ENCODE measurements at places on chromosomes 13 and 19.

- no peak for DNase-seq
These were observed 520.1 kb downstream of the SUCLA2 start for GRCh38 chr13:47480951-47481350.

GRCh38 chr19:43406297-43406696, 8.4 kb upstream of the TEX101 start:
- no peak for DNase-seq

DNA sequence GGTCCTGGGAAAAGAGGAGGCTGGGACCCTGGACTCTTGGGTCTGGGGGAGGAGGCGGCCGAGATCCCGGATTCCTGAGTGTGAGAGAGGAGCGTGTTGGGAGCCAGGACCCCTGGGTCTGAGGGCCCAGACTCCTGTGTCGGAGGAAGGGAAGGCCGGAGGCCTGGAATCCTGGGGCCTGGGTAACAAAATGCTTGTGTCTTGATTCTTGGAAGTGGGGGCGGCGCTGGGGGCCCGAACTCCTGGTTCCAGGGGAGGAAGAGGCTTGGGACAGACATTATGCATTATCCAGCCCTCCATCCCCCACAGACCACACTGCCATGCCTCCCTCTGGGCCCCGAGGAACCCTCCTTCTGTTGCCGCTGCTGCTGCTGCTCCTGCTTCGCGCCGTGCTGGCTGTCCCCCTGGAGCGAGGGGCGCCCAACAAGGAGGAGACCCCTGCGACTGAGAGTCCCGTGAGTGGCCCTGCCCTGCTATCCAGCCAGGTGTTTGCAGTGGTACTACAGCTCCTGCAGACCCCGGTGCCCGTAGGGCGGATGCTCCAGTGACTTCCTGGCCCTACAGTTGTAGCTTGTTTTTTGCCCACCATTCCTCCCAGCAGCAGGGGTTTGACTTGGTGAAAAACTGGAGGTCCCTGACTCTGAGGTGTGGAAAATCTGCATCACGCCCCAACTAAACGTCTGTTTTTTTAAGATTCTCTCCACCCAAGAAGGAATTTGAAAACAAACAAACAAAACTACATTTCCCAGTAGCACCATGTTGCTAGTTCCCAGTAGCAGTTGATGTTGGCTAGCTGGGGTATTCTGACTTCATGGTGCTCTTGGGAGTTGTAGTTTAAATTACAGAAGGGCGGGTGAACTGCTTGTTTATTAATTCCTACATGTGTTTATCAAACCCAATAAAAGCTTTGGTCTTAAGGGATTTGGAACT, 630 bp downstream of the NUCB1 start:
- no peak for DNase-seq

- no peak for DNase-seq
These were observed 7.8 kb downstream of the ADAMTSL5 start for GRCh38 chr19:1505012-1505411.

- peak; percentile 77 for DNase-seq
These were observed 14.7 kb upstream of the ADGRE5 start for GRCh38 chr19:14366529-14366928.

DNA sequence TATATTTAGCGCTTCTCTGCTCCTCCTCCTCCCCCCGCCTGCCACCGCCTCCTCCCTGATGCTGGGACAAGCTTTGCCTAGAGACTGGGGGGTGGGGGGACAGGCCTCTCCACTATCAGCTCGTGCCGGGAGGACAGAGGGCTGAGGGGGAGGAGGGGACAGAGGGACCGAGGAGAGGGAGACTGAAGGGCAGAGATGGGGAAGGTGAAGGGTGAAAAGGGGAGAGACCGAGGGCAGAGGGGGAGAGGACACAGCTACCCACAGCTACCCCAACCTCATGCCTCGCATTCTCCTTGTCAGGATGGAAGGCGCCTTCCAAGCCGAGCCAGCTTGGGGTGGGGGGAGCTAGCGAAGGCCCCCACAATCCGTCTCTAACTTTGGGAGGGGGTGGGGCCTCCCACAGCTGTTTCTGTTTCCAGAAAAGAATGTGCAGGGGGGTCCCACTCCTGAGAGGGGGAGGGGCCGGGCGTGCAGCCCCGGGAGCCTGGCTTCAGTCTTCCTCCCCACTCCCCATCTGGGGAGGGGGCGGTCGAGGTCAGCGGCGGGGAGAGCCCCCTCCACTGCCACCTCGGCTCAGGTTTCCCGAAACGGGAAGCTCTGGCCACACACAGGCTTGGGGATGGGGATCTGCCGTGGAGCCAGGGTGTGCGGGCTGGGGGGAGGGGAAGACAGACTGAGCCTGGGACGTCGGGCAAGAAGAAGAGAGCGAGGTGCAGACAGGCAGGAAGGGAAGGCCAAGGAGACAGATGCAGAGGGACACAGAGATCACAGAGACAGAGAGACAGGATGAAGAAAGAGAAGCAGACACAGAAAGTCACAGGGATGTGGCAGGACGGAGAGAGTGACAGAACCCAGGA, 1.6 kb downstream of the DACT3 start:
- DNase-seq = no peak

DNA sequence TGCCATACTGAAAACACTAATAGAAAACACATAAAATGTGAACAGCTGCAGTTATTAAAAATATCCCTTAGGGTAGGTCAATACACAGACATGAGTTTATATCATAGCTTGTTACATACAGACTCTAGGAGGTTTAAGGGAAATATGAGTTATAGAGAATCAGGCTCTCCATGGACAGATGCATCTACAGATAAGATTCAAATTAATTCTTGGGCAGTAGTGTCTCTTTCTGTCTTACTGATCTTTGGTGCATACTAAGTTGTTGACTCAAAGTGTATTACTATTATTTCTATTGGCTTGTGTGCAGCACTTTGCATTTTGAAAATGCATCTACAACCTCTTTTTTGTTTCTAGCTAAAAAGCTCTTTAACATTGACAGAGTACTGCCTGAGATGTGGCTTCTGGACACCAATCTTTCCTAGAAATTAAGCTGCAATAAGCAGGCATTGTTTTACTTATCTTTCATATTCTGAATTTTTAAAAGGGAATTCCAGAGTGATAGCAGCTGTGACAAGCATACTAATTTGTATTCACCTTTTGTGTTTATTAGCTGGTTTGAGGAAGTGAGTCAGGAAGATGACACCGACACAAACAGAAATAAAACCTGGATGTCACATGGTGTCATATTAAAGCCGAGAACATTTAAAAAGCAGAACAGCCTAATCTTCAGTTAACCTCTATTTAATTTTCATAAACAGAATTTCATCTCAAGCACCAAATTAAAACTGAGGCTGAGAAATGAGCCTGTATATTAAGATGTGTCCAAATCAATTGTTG, 399.0 kb downstream of the PCDH9 start:
- DNase-seq = no peak

DNA sequence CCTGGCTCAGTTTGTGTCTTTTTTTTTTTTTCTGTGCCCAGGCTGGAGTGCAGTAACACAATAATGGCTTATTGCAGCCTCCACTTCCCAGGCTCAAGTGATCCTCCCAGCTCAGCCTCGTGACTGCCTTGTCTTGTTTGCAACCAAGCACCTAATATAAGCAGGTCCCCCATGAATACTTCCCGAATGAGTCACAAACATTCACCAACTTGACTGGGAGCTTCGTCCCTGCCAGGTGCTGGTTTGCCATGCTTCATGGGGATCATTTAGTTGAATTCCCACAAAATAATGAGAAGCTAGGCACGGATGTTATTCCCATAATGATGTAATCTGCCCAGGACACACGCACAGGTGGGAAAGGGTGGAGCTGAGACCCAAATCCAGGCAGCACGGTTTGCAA, 176.5 kb downstream of the CACNA1A start:
- DNase-seq = no peak

- no peak for DNase-seq
These were observed 72.3 kb upstream of the C1QTNF9B start for GRCh38 chr13:23969647-23970046.

GRCh38 chr19:36121486-36122124, 6.3 kb downstream of the TBCB start:
- no peak for DNase-seq

- no peak for DNase-seq
These were observed 483.2 kb upstream of the SLITRK6 start for GRCh38 chr13:86282442-86282841.

DNA sequence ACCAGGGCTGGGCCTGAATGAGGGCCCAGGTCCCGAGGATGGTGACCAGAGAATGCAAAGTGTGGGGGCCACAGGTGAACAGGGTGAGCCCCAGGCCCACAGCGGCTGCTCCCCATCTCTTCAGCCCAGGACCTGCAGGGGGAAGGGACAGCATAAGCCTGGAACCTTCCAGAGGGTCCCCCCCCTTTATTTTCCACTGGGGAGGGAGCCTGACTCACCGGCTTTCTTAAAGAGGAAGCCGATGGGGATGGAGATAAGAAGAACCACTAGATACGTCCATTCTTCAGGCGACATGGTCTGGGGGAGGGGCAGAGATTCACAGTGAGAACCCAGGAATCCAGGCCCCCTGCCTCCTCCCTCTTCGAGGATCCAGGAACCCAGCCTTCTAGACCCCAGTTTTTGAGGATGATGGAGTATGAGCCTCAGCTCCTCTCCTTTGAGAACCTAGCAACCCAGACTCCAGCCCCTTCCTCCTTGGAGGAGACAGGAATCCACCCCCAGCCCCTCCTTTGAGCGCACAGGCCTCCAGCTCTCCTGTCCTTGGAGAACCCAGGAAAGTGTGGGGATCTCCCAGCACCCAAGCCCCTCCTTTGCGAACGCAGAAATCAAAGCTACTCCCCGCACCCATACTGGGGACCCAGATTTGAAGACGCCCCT, 1.0 kb downstream of the MBOAT7 start:
- DNase-seq = peak; percentile 54

DNA sequence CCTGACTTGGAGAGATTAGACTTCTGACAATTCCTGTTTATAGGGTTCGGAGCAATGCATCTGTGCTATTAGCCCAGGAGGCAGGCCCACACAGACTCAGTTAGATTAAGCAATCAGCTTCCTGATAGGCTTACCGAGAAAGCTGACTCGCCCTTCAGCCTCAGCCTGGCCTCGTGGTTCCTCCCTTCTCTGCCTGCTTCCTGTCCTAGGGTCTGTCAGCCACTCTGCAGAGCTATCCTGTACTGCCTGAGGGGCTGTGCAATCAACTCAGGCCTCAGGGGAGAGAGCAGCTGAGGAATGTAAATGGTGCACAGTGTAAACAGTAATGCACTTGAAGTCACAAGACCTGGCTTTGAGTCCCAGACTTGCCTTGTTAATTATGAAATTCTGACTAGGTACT, 30.7 kb downstream of the HTR2A start:
- DNase-seq = no peak

- no peak for DNase-seq
These were observed 62.1 kb upstream of the GSX1 start for GRCh38 chr13:27730191-27730590.

GRCh38 chr13:24931450-24932251, 164.3 kb upstream of the PABPC3 start:
- DNase-seq = no peak

- DNase-seq = no peak
These were observed 112.2 kb upstream of the GPR12 start for GRCh38 chr13:26872525-26873385.

DNA sequence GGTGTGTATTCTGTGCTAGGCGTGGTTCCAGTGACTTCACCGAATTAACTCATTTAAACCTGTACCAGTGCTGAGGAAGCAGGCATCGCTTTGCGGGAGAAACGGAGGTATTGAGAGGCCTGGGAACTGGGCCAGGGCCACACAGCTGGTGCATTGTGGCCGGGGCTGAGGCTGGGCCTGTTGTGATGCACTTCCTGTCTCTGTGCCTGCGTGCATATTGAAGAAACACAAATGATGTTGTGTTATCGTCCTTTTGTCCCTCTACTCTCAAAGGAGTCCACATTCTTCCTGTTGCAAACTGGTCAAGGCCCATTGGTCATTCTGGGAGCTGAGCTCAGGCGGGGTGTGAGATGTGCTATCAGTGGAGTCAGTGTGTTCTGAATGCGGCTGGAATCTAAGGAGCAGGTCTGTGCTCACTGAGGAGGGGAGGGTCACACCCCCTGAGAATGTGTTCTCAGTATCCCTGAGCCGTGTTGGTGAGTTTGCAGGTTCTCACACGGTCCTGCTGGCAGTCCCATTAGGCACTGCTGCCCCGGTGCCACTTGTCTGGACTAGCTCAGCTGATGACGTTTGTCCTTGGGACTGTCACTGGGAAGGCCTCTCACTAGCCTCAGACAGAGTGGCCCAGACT, 62.1 kb downstream of the ARHGEF7 start:
- DNase-seq = no peak

DNA sequence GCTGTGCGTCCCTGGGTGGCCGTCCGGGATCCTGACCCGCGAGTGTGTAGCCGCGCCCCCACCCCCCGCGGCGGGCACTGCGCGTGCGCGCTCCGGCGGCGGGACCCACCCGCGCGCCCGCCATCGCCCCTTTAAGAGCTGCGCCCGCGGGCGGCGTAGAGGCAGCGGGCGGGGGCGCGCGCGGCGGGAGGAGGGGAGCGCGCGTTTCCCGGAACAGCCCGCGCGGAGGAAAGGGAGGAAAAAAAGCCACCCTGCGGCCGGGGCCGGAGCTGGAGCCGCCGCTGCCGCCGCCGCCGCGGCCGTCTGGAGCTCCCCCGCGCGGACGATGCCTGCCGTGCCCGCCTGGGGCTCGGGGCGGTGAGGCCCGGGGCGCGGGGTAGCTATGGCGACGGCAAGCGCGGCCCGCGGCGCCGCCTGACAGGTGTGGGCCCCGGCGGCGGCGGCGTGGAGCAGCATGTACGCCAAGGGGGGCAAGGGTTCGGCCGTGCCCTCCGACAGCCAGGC, at the start of gene SSBP4:
SSBP4 (plus strand) TSS at position 204 of the 504 bp plus-strand sequence; CDS start at position 455, 251 bp downstream.
- DNase-seq = no peak

- no peak for DNase-seq
These were observed 21.9 kb downstream of the MIR17HG start for GRCh38 chr13:91369441-91369831.

GRCh38 chr19:6250024-6250615, 29.7 kb downstream of the MLLT1 start:
- no peak for DNase-seq

- DNase-seq = no peak
These were observed 970.2 kb downstream of the EFNB2 start for GRCh38 chr13:105565136-105565727.

- no peak for DNase-seq
These were observed 1284.5 kb downstream of the SLITRK1 start for GRCh38 chr13:82597747-82598146.

DNA sequence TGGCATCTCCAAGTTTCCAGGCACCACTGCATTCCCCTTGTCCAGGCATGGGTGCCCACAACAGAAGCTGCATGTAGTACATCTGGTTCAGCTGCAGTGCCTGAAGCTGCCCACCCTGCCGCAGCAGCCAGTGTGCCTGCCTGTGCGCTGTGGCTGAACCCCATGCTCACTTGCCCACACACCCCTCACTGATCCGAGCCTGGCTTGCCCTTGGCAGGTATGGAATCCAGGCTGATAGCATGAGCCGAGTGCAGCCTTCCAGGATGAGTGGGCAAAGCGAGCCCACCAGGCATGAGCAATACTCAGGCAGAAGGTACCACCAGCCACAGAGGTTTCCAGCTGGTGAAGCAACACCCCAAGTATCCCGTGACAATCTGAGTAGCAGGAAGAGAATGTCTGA, 280.3 kb upstream of the KLF12 start:
- DNase-seq = no peak
